ENCODE measurements at places on chromosomes 1 and 21.
A peak's percentile ranks its signal among the peaks of the same experiment; 100 is the strongest.

DNA sequence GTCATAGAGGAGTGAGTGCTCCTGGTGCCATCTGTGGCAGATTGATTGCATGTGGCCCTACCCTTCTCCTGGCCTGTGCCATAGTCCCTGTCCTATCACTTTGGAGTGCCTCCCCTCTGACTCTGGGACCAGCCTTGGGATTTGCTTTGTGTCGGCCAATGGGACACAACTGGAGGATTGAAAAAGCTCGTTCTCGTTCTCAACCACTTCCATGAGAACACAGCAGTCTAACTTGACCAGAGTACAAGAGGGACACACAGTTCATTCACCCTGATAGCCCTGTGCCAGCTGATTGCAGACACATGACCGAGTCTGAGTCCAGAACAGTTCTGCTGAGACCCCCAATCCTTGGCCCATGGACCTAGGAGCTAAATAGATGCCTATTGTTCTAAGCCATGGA, 47.8 kb downstream of the C1orf198 start:
- DNase-seq, result no peak

- DNase-seq, result no peak
Observed at GRCh38 chr1:3471356-3472087, 17.1 kb downstream of the ARHGEF16 start.

GRCh38 chr1:66478116-66478515, 55.8 kb upstream of the SGIP1 start:
- DNase-seq, result no peak

DNA sequence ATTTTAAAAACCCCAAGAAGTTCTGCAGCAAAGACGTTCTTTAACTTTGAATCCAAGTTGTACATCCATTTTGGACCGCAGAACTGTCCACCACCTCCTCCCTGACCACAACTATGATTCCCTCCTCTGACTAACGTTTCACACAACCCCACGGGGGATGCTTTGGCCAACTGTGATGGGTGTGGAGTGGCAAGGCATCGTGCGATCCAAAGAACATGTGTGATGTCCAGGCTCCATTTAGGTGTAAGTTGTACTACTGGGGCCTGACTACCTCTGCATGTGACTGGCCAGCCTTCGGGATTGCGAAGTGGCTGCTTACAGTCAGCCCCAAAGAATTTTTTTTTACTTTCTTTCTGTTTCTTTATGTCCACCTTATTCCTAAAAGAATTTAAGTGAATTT, 6.7 kb downstream of the KCNJ15 start:
- no peak for DNase-seq

- DNase-seq, result peak; percentile 46
Observed at GRCh38 chr1:110003747-110004428, 19.3 kb downstream of the AHCYL1 start.

DNA sequence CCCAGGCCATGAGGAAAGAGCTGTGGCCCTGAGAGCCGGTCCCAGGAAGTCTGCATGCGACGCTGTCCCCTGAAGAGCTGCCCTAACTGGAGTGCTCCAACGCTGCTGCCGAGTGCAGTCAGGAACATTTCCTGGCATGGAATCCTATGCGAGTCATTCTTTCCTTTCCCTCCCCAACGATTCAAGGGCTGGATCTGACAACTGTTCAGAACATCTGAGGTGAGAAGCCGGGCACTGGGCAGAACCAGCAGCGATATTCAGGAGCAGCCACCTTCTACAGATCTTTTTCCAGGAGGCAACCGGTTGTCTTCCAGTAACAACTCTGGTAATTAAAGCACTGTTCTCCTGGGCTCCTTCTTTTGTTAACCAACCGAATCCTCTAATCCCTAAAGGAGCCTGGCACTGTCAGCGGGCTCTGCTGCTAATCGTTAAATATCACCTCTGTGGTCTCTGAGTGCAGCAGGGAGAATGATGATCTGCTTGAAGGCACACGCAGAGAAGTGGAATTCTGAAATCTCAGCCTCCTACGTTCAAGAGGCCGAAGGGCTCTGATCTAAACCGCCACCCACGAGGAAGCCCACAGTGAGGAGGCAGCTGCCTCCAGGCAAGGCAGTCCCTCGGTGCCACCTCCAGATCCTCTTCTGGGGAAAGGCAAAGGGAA, 55.8 kb downstream of the SLC45A1 start:
- no peak for DNase-seq

DNA sequence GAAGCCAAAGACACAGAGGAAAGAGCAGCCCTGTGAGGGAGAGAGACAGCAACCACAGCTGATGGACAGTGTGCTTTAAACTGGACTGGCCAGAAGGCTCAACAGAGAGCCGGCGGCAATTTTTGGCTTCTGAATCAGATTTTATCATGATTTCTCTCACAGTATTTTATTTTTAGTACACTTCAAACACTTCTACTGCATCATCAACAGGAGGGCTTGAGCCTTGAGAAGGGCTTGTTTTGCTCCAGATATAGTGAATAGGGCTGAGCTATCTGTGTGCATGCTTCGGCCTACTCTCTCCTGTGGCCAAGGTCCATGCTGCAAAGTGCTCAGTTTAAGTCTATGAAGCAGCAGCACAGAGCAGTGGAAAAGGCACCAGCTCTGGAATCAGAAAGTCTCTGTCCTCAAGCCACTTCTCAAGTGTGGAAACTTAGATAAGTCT, 33.3 kb downstream of the ADCY10 start:
- no peak for DNase-seq

- DNase-seq, result peak; percentile 80
Observed at GRCh38 chr1:17438318-17439249, 893 bp downstream of the RCC2 start.

DNA sequence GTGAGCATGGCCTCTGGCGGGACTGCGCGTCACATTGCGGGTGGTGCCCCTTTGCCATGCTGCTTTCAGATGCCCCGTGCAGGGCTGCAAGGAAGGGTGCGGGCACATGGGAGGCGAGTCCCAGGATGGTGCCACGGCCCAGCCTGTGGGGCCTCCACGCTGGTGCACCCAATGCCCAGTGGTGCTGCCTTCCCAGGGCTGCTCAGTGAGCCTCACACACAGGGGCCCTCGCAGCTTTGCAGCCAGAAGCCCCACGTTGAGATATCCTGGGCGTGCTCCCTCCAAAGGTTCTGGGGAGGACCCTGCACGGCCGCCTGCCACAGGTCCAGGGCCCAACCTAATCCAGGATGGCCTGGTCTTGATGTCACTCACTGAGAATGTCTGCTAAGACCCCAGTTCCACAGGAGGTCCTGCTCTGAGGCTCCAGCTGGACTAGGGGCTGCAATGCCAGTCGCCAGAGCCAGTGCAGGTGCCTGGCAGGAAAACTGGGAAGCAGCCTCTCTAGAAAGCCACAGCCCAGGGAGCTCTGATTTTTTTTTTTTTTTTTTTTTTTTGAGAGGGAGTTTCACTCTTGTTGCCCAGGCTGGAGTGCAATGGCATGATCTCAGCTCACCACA, 34.1 kb upstream of the PRSS38 start:
- no peak for DNase-seq

- DNase-seq, result no peak
Observed at GRCh38 chr21:31730712-31731055, 1.2 kb downstream of the SCAF4 start.

DNA sequence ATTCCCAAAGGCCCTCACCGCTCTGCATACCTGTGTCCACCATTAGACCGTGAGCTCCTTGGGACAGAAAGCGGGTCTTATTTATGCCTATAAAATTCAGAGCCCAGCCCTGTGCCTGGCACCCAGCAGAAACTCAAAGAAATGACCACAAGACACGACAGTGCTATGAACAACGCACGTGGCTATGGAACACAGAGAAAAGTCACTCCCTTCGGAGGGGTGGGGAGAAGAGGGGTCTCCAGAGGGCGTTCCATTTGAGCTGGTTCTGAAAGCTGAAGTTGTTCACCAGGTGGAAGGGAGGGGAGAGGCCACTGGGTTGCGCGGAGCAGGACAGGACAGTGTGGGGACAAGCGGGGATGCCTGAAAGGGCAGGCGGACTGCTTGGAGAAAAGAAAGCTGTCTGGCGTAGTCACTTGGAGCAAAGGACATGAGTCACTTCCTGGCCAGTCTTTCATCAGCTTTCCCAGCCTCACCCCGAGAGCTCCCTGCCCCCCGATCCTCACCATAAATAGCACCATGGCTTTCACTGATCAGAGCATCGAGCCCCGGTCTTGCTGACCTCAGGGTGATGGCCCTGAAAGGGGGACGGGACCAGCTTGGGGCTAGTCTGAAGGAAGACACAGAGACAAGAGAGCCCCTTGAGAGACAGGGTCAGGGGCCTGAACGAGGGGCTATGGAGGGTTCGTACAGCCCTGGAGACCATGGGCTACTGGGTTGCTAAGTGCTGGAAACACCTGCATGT, 28.5 kb downstream of the ECE1 start:
- no peak for DNase-seq

GRCh38 chr1:218498056-218498938, 153.2 kb downstream of the TGFB2 start:
- no peak for DNase-seq

DNA sequence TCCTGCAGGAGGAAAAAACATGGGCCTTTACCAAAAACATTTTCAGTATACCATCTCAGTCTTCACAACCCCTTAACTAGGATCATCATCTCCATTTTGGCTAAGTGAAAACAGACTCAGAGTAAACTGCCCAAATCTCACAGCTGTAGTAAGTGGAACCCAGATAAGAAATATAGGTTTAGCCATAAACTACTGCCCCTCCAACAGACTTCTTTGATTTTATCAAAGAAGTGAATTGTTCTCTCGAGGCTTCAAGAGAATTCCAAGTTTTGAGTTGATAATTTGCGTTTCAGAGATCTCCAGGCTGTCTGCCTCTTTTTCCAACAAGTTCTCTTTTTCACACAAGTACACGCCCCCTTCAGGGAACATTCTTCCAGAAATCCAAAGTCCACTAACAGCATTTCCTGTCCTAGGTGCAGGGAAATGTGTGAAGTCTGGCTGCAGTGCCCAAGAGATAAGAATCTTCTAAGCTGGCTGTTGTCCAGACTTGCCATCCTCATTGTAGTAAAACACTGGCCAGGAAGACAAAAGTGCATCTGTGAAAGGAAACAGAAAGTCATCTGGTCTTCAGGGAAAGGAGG, 30.8 kb downstream of the RNF19B start:
- DNase-seq, result no peak

DNA sequence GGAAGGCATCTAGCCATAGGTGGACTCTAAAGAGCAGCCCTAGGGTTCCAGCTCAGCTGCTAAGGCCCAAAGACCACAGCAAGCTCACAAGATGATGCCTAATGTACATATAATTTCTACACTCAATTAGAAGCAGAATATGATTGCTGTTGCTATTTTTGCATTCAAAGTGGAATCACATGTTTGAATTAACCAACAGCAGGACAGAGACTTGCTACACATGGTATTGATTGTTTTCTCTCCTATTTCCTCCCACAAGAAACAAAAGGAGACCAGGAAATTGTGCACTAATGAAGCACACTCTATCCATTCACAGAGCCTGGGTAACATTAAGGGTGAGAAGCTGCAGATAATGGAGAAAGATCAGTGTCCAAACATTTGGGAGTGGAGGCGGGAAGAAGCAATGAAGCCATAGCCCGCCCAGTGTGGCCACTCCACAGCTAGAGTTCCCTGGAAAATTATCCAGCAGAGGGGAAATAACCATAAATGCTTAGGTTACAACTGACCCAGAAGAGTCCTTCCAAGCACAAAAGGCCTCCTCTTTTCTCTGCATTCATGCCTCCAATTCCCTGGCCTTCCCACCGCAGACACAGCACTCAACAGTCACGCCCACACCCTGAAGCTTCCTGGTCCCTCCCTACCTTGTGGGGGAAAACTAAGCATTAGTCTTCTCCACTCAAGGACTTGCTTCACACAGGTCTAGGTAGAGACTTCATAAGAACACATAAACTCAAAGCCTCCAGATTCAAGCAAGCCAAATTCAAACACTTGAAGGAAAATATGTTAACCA, 7.5 kb downstream of the CNN3 start:
- DNase-seq, result no peak

DNA sequence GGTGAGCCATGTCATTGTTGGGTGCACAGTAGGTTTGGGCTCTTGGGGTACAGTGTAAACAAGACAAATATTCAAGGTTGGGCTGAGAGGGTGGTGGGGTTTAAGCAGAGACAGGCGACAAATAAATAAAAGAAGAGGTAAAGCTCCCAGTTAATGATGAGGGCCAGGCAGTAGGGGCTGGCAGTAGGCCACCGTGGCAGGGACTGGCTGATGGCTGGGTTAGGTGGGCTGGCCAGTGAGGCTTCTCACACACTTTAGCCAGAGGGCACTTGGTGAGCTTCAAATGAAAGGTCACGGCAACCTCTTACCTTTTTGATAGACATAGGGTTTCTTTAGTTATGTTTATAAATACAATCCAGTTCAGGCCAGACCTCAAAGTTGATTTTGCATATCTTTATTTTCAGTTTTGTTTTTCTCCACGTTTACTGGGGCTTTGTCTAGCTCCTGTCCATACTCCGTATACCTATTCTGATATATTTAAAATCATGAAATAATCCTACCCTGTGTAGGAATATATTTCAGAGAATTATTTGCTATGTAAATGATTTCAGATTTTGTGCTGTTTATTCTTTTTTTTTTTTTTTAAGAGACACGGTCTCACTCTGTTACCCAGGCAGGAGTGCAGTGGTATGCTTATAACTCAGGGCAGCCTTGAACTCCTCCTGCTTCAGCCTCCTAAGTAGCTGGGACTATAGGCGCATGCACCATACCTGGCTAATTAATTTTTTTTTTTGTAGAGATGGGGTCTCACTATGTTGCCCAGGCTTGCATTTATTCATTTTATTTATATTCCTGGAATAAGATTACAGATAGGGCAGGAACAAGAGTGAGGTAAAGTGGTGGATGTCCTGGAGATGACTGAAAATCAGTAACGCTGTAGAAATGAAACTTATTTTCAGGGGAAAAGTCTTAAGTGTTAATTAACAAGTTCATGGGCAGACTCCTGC, 122.7 kb downstream of the RYR2 start:
- no peak for DNase-seq

DNA sequence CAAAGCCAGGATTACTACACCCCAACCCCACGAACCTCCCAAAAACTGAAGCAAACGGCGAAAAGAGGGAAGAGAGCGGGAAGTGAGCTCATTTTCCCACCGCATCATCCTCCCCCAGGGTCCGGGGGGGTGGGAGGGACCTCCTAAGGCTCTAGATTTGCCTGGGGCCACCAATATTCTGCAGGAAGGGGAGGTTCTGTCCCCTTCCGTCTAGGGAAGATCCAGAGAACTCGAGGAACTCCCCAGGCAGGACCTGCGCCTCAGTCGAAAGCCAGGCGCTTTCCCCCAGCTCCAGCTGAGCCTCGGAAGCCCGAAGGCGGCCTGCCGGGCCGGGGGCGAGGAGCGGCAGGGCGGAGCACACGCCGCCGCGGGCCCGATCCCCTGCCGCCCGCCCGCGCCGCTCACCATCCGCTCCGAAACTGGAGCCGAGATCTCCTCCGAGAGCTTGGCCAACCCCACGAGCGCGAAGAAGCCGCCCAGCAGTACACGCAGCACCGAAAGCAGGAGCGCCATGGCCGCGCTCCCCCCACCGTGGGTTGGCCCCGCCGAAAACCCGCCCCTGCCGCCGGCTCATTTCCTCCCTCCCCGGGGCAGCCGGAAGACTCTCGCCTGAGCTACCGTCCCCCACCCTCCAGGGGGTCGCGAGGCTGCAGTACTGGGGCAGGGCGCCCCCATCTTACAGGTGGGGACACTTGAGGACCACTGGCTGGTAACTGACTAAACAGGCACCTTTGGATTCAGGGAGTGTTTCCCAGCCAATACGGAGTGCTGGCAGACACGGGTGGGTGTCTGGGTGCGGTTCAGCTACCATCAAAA, at the start of gene TMEM35B:
Gene TMEM35B, minus strand, starts transcription at position 555 of the 816 bp plus-strand sequence. Its CDS starts 42 bp downstream, at position 513.
- DNase-seq, result peak; percentile 89

- DNase-seq, result no peak
Observed at GRCh38 chr1:54808443-54809207, 7.5 kb upstream of the TTC22 start.

GRCh38 chr21:37319551-37319950, 47.0 kb upstream of the DYRK1A start:
- no peak for DNase-seq

- DNase-seq, result no peak
Observed at GRCh38 chr1:83741348-83741747, 257.6 kb downstream of the TTLL7 start.
